ENCODE measurements at places on chromosomes 5 and 9.

DNA sequence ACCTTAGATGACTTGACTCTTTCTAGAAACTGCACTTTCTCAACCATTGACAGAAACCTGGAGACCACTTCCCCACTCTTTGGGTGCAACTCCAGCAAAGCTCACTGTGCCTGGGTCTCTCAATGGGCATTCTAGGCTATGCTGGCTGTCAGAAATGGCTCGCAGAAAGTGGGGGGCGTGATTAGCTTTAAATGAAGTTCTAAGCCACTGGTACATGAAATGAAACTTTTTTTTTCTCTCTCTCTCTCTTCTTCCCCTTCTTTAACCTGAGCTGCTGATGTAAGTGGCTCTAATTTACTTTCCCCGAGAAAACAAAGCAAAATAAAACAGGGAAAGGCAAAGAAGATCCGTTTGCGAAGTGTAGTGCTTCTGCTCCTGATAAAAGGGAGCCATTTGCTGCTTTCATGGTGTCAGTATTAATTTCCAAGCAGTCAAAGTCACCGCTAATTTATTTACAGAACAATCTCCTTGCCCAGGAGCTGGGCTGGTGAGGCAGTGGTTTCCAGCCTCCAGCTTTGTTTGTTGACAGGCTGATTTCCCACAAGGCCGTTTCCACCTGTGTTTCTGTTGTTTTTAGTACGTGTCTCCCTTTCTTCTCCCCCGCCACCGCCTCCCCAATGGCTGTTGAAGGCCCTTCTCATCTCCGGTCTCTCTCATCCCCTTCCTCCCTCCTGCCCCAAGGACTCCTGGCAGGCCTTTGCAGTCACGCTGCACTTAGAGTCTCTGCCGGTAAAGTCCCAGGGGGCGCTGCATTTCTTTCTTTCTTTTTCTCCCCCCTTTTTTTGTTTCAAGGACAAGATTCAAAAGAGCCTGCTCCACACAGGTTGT lies 422.9 kb downstream of the EBF1 start:
- no peak for DNase-seq

- DNase-seq = no peak
These were observed 55.8 kb upstream of the ABL1 start for GRCh38 chr9:130779153-130779855.

- no peak for DNase-seq
These were observed 181.8 kb upstream of the ELL2 start for GRCh38 chr5:96143450-96143849.

GRCh38 chr5:113463032-113463431 lies 25.2 kb downstream of the MCC start:
- no peak for DNase-seq

- DNase-seq = no peak
These were observed 95.0 kb downstream of the ADAMTSL1 start for GRCh38 chr9:18568973-18569372.

DNA sequence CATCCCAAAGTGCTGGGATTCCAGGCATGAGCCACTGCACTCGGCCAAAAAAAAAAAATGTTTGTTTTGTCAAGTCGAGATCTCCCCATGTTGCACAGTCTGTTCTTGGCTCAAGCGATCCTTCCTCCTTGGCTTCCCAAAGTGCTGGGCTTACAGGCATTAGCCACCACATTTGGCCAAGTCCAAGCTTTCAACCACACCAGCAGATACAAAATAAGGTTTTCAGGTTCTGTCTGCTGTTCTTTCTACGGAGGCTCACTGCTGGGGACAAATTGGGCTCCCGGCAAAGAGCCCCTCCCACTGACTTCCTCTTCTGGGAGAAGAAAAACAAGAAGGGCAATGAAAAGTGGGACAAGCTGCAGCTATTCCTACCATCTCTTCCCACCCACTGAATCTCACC lies 37.6 kb upstream of the GGTA1 start:
- no peak for DNase-seq

- no peak for DNase-seq
These were observed 114.5 kb upstream of the LMX1B start for GRCh38 chr9:126499005-126499910.

GRCh38 chr5:128093368-128093767 lies 9.8 kb downstream of the SLC12A2 start:
- DNase-seq = no peak

DNA sequence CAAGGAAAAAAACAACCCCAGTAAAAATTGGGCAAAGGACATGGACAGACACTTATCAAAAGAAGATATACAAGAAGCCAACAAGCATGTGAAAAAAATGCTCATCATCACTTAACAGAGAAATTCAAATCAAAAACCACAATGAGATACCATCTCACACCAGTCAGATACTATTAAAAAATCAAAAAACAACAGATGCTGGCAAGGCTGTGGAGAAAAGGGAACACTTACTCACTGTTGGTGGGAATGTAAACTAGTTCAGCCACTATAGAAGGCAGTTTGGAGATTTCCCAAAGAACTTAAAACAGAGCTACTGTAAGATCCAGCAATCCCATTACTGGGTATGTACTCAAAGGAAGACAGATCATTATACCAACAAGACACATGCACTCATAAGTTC lies 157.4 kb downstream of the EDIL3 start:
- DNase-seq = no peak

DNA sequence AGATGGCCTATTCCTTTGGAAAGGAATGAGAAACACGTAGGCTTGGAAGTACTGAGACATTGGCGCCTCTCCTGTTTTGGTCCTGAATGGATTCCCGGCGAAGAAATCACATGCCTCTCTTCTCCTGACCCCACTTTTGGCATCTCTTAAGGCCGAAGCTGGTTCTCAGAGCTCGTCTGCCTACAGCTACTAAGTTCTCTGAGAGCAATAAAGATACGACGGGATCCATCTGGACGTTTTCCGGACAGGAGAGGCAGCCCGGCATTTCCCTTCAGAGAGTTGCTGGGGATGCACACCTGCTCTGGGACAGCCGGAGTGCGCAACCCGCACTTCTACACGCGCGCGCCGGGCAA lies 336.8 kb upstream of the PUM3 start:
- no peak for DNase-seq

DNA sequence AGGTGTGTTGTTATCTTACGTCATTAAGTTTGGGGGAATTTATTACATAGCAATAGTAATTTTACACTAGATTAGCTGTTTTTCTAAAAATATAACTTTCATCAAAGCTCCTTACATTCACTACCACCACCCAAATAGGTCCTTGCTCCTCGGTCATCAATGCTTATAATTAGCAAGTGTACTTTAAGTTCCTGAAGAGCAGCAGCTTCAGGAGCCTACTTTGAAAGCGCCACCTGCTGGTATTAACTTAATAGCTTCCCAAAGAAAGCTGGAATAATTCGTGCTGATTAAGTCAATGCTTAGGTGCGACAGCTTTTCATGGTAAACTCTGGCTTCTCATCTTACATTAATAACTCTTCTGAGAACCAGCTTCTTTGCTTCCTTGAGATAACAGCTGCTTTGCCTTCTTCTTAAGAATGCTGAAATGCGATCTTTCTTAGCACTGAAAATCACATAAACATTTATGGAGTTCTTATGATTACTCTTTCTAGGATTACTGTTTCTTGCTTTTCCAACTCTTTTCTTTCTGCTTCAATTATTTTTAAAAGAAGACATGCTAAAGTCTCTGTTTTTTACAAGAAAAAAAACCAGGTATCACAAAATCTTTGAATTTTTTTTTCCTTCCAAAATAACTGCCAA lies 10.0 kb upstream of the C5 start:
- DNase-seq = no peak

DNA sequence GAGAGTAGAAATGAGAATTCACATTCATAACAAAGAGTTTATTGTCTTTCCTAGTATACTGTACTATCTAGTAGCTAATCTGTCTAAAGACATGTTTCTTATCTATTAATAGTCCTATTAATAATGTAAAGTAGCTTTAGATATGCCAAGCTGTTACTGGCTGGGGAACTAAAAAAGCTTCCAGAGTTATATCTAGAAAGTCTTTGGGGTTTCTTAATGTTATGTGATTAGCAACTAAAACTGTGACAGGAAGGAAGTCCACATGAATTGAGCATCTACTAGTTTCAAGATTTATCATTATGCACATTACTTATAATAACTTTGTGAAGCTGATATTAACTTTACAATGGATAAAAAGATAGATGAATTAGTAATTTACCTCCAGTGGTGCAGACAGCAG lies 122.7 kb upstream of the CDKN2B start:
- DNase-seq = no peak

DNA sequence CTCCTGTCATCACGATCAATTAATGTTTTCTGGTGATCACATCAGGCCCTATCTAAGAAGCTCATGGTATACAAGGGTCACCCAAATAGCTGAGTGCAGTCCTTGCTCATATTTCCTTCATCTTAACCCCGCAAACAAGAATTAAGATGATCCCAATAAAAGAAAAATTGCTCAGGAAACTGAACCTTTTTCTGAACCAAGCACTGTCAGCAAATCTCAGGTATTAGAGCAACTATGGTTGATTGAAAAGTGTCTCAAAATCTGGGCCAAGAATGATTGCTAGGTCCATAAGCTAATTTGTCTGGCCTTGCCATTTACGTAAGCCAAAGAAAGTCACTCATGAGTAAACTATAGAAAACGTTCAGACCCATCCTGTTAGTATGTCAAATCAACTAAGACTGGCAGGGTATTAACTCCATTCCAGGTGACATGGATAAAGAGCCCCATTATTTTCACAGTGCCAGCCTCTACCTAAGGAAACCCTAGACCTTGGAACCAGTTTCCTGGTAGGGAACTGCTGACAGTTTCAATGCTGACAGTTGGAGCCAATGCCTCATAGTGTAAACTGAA lies 209.3 kb downstream of the DEPDC1B start:
- DNase-seq = no peak
